Stromal cell of bone marrow (primary cell): ENCODE measurements at places on chromosomes 12 and 14.
A peak's percentile ranks its signal among the peaks of the same experiment; 100 is the strongest.

DNA sequence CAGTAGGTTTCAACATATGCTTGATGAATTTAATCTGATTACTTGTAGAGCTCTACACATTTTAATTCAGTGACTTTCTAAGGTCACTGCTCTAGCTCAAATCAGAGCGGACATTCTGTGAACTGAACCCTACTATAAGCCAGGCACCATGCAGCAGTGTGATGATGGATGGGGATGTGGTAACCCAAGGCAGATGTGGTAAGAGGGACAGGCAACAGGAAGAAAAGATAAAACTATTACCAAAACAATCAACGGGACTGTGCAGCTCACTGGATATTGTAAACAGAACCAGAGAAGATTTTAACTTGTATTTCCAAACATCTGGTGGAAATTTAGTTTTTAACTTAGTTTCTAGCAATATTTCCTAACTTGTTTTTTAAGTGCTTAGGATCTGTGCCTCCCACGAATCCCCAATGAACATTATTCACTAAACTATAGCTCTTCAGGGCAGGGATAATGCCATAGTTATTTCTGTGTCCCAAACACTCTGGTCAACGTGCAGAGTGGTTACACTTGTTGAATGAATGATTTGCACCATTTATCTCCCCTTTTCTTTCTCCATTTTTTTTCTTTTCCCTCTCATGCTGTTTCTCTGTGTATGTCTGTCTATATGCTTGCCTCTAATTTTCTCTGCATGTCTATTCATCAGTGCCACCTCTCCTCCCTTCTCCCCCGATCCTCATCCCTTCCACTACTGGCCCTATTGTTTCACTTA is 3.0 kb downstream of the ERO1A start:
- no peak for DNase-seq

- no peak for DNase-seq
Observed at GRCh38 chr12:67357376-67358125, 88.4 kb downstream of the CAND1 start.

GRCh38 chr12:63997198-63997597 is 152.7 kb downstream of the SRGAP1 start:
- DNase-seq, result no peak

GRCh38 chr14:69151458-69152180 is 1.3 kb downstream of the DCAF5 start:
- no peak for DNase-seq

DNA sequence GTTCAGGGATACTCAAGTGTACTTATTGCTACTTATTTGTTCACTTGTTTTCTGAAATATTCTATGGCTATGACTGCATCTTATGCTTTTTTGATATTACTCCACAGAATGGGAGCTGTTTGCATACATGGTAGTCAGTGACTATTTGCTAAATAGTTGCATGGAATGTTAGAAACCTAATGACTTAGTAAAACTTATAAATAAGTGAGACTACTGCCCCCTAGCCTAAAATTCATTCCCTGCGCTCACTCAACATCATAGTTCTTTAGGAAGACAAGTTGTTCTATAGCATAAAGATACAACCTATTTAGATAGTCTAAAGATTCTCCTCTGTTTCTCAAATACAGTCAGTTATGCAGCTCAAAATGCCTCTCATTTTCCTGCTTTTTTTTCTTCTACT is 305.5 kb downstream of the CEP128 start:
- no peak for DNase-seq

DNA sequence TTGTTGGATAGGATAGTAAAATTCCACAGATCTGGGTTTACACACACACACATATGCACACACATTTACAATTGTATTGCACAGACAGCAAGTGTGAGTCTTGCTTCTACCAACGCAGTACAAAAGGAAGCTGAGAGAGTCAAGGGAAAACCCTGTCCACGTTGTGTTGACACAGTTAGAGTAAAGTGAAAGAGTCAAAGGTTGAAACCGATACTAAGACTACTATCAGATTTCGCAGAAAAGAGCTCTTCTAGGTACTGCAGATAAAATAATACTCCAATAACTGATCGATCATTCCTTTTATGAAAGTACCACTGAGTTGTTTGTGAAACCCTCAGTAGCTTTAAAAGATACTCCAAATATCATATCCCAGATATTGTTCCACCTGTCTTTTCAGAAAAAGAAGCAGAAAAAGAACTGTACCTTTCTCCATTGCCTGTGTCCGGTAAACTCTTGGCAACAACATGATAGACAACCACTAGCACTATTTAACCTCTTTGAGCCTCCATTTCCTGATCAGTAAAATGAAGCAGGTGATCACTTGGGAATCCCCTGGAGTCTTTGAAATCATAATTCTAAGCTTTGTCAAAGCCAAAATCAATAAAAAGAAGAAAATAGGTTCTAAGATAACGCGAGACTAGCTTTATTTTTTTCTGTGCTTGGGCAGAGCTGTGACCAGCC is 224.6 kb upstream of the FOXN3 start:
- DNase-seq, result no peak

- no peak for DNase-seq
Observed at GRCh38 chr12:29050503-29050902, 98.6 kb upstream of the FAR2 start.

DNA sequence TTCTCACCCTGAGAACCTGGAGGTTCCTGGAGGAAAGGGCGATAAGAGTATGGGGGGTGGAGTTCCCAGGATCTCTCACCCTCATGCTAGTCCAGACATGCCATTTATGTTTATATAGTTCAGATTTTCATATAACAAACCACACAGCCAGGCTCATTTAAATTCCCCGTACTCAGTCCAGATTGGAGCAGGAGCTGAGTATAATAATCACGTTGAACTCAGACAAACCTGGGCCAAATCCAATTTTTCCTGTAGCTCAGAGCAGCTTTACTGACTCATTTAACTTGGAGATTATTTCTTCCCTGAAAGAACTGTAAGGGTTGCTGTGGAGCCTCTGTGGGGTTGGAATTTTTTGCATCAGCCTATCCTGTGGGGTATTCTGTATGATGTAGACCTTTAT is 660.8 kb downstream of the TMEM121 start:
- DNase-seq, result no peak

DNA sequence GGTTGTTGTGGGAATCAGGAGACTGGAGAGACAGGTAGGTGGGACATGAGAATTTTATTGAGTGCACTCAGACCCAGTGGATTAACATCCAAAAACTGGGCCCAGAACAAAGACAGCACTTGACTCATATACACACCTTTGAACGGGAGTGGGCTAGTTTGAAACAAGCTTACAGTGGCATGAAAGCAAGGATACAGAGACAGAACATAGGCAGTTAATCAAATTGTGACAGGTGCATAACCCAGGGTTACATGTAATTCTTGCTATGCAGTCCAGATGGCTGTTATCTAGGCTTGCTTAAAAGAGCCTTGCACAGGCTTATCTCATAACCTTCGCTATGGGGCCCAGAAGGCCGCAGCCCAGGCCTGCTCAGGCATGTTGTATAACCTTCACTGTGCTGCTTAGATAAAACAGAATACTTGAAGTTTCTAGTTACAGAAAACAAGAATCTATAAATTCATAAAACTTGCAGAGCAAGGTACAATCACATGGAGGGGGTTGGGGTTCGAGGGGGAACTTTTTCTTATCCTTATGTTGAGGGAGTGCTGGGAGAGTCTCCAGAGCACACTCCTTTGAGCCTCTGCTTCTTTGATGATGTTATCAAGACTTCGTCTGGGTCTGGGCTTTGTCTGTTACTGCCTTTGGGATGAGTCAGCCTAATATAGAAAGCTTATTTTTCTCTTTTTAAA is 81.7 kb downstream of the TNFAIP2 start:
- no peak for DNase-seq

DNA sequence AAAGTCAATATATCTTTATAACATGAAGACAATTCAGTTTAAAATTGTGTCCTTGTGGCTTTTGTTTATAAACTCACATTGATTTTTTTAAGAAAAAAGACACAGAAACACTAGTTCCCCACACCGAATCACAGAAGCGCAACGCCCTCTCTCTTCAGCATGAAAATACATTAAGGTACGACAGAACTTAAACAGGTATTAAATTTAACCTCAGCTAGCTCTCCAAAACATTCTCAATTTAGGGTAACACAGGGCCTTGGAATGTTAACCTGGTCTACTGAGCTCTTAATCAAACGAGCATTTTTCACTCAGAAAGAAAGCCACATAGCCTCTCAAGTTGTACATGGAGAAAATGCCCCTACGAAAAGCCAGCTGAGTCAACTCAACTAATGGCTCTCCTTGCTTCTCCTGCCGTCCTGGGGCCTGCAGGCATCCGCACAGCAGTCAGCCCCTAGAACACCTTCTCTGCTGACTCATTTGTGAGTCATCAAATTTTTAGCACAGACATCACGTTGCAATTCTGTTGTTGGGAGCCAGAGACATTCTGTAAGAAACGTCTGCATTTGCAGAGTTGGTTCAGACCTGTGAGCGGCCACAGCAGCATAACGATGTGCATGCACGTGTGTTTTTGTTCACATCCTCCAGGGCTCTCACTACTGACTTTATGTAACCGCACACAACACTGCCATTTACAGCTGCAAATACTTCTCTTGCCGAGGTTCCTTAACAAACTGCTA is 141.6 kb downstream of the ITPR2 start:
- DNase-seq, result peak; percentile 50
